Fibroblast of skin of right biceps (primary cell): ENCODE measurements at places on chromosomes 12 and 14.

GRCh38 chr12:96812153-96812552 is 94.9 kb upstream of the NEDD1 start:
- no peak for DNase-seq

GRCh38 chr14:101111620-101112290 is 208.2 kb upstream of the RTL1 start:
- DNase-seq, result no peak

GRCh38 chr12:25194214-25194613 is 746 bp downstream of the DNAI7 start:
- peak; percentile 65 for DNase-seq

- DNase-seq, result no peak
Observed at GRCh38 chr14:104216457-104216856, 78.1 kb downstream of the KIF26A start.

DNA sequence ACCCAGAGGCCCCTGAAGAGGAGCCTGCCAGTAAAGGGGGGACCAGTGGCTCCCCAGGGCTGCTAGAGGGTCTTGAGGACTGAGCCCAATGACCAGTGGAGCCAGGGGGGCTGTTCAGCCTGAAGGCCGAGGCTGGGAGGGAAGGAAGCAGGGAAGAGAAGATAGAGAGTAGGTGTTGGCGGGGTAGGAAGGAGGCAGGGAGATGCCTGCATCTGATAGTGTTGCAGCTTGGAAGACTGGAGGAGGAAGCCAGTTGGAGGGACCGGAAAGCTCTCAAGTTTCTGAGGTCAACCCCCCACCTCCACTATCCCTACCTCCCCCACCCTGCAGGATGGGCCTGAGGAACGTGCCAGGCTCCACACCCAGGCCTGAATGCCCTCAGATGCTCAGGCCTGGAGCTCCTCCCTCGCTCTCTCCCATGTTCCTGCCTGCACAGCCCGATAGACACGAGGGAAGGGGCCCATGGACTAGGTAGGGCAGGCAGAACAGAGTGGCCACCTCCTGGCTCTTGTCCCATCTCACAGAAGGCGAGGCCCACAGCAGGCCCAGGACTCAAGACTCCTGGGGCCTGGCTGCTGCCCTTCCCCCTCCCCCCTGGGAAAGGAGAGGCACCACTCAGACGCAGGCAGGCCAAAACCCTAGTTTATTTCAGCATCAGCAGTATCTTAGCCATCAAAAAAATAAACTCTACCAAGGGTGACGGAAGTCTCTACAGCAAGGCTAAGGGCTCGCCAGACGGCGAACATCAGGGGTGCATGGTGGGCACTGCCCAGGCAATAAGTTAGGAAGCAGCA is 3.4 kb downstream of the CKB start:
- DNase-seq, result peak; percentile 33

DNA sequence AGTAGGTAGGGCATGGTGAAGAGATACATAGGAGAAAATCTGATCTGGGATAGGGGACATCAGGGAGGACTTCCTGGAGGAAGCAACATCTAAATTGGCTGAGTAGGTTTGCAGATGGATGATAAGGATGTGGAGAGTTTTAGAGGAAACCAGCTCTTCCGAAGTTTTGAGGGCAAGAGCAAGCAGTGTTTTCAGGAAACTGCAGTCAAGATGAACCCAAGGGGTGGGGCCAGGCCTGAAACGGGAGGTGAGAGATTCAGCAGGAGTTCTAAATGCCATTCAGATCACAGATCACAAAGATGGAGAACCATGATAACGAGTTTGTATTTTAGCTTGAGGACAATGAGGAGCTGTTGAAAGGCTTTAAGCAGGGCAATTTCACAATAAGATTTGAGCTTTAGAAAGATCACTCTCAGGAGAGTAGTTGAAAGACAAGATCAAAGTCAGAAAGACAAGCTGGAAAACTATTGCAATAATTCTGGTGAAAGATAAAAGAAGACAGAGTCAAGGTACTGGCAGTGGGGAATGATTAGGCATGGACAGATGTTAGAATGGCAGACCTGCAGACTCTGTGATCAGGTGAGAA is 70.1 kb upstream of the PLXNC1 start:
- DNase-seq, result no peak

- DNase-seq, result no peak
Observed at GRCh38 chr14:105456736-105457617, 17.6 kb upstream of the CRIP2 start.

- DNase-seq, result no peak
Observed at GRCh38 chr14:33696165-33696564, 254.7 kb downstream of the EGLN3 start.

DNA sequence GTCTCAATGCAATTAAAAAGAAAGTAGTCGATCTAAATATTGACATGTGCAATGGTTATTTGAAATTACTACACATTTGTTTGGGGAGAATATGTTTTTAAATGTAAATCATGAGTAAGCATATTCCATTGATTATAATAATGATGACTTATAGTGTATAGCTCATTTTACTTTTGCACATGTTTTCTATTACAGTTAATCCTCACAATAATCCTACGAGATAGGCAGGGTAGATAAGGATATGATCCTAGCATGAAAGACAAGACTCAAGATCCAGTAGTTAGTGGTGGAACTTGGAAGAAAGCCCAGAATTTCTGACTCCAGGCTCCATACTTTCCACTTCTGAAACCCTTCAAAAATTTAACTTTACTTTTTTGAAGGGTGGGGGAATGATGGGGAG is 94.0 kb downstream of the NAV3 start:
- peak; percentile 94 for DNase-seq

GRCh38 chr12:118269806-118270205 is 102.9 kb downstream of the TAOK3 start:
- DNase-seq, result no peak

DNA sequence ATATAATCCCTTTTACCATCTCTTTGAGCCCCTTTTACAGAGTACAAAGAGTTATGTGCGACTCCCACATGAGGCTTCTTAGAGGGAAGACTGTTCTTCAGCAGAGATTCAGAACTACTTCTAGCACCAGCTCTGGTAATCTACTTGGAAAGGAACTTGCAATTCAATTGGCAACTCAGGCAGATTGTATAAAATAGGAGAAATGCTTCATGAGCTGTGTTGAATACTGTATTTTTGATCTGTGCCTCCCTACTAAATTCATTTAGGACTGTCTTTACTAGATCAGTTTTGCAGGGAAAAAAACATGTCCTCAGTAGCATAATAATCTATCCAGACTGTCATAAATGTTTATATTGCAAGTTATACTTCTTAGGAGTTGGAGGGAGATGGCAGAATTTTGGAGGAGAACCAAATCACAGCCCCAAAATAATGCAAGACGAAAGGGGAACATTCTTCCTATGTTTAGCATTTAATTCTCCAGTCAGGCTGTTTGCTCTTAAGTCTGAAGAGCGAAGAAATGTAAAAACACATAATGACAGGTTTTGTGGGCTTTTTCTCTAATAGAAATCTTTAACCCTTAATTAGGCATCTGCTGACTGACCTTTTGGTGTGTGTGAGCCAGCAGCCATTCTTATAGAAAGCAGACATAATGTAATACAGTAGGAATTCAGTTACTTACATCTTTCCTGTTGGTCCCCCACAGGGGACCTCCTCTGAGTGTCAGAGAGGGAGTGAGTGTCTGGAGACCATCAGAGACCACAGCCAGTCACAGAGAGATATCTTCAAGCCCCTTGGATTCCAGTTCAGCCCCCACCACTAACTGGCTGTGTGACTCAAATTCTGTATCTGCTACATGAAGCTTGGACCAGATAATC is 3.9 kb downstream of the ANO4 start:
- peak; percentile 22 for DNase-seq

GRCh38 chr12:104672501-104673265 is 215.9 kb downstream of the CHST11 start:
- no peak for DNase-seq

- DNase-seq, result no peak
Observed at GRCh38 chr12:5623411-5623810, 191.5 kb downstream of the NTF3 start.

- peak; percentile 99 for DNase-seq
Observed at GRCh38 chr14:86799244-86799647, 1193.7 kb downstream of the GALC start.
